ENCODE measurements at places on chromosomes 5 and 9.
A peak's percentile ranks its signal among the peaks of the same experiment; 100 is the strongest.

- DNase-seq, result no peak
These were observed 176.0 kb upstream of the ZNF608 start for GRCh38 chr5:124922255-124922975.

GRCh38 chr5:141420855-141421488 is at the start of gene PCDHGA11:
TSS of gene PCDHGA11 (plus strand) at chr5:141421051. CDS start at chr5:141421228, 177 bp downstream.
- DNase-seq, result no peak

- no peak for DNase-seq
These were observed 293.2 kb upstream of the CLINT1 start for GRCh38 chr5:158152136-158152535.

- no peak for DNase-seq
These were observed 823.3 kb upstream of the DMAC1 start for GRCh38 chr9:8622871-8623270.

DNA sequence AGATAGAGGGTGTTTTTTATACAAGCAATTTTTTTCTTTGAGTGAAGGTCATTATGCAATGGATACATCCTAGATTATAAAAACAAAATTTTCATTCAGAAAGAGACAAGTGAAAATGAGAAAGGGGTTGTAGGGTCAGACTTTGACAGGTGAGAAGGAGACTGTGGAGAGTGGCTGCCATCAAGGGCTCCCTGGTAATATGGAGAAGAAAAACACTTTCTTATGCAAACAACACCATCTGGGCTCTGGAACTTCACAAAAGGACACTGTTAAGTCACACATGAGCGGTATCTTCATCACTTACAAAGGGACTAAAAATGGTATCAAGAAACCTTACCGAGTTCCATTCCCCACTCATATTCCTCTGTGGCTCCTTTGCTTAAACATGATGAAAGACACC is 23.5 kb downstream of the C7 start:
- no peak for DNase-seq

DNA sequence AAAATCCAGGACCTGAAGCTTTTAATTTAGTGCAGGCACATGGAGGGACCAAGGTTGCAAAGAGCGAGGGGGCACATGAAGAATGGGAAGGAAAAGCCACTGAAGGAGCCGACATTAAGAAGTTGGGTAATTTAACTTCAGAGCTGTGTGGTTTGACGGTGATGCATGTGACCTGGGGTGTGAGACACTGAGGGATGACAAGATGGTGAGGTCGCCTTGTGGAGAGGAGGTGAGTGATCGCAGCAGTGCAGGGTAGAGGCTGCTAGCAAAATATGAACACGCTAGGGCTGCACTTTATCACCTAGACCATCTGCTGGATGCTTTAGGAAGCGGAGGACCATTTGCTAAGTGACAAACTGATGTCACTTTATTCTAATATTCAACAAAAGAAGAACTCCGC is 339.0 kb upstream of the KIF2A start:
- no peak for DNase-seq

DNA sequence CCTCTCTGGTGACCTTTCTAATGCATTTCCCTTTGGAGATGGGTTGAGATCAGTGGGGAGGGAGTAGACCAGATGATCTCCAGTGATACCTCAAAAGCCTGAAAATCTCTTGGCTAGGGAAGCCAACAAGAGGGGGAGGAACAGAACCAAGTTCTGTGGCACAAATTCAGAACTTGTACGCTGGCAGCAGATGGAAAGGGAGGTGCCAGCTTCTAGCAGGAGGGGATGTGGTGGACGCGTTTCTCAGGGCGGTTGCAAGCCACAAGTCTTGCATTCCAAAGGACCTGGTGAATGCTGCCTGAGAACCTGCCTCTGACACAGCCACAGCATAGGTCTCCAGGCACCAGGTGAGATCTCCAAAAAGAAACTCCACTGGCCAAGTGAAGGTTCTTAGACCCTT is 13.4 kb downstream of the SLIT3 start:
- no peak for DNase-seq

- DNase-seq, result no peak
These were observed 396.5 kb downstream of the ANXA1 start for GRCh38 chr9:73548201-73548600.

DNA sequence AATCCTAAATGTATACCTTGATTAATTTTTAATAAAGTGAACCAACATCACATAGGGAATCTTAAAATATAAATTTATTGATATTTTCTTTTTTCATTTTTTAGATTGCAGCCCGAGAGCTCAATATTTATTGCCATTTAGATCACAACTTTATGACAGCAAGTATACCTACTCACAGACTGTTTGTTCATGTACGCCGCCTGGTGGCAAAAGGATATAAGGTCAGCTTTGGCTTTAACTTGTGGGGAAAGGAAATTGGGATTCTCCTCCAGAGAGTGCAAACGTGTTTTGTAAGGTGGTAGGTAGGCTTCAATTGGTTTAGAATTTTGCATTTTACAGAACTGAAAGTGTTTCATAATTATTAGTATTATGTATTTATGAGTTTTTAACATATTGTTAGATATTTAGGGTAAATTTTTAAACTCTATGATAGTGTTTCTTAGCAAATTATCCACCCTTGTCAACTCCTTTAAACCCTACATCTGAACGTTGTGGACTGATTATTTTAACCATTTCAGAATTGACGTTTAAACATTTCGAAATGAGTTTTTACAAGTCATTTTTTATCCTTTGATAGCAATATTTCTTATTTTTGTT is 17.5 kb upstream of the DHFR start:
- DNase-seq, result peak; percentile 57

DNA sequence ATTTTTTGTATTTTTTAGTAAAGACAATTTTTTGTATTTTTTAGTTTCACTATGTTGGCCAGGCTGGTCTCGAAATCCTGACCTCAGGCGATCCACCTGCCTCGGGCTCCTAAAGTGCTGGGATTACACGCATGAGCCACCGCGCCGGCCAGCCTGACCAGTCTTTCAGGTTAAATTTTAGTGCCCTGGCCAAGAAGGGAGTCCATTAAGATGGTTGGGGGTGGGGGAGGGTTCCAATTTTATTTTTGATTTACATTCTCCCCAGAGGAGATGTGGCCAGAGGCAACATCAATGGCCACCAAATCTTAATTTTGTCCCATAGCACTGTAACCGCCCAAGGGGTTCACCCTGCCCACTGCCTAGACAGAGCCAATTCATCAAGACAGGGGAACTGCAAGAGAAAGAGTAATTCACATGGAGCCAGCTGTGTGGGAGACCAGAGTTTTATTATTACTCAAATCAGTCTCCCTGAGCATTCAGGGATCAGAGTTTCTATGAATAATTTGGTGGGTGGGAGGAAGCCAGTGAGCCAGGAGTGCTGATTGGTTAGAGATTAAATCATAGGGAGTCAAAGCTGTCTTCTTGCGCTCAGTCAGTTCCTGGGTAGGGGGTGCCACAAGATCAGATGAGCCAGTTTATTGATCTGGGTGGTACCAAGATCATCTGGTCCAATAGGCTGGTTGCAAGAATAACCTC is 24.7 kb downstream of the TBCA start:
- DNase-seq, result peak; percentile 26

GRCh38 chr5:75167345-75167744 is 69.3 kb downstream of the ANKRD31 start:
- no peak for DNase-seq

DNA sequence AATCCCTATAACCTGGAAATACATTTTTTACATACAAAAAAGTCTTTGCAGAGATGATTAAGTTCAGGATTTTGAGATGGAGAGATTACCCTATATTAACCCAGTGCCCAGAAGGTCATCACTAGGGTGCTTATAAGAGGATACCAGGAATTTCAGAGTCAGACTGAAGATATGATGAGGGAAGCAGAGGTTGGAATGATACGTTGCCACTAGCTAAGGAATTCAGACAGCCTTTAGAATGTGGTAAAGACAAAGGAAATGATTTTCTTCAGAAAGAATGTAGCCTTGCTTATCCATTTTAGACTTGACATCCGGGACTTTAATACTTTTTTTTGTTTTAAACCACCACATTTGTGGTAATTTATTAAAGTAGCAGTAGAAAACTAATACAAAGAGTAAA is 2176.8 kb upstream of the C9orf72 start:
- no peak for DNase-seq

- DNase-seq, result no peak
These were observed 434.0 kb upstream of the C9orf72 start for GRCh38 chr9:28007097-28007817.

DNA sequence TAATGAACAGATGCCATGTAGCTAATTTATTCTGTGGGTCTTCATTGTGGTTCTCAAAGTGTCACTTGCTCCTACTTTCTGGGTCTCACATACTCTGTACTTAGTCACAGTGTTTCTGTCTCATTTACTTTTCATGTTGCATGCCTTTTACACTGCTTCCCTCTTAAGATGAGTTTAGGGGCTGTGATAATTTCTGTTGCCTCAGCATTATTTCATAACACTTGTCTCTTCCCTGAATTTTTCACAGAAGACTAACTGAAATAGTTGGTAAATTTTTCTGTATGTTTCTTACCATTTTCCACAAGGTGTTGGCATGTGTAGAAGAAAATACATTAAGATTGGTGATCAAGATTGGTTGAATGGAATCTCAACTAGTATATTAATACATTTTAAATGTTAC is 59.6 kb downstream of the DENND4C start:
- DNase-seq, result no peak

GRCh38 chr5:172691886-172692285 is 50.8 kb downstream of the NEURL1B start:
- DNase-seq, result no peak

GRCh38 chr5:91219091-91219802 is 163.9 kb downstream of the ARRDC3 start:
- no peak for DNase-seq

- DNase-seq, result no peak
These were observed 7.1 kb downstream of the SPACA9 start for GRCh38 chr9:132885720-132886333.

- no peak for DNase-seq
These were observed 70.5 kb upstream of the RAI14 start for GRCh38 chr5:34585601-34586104.

GRCh38 chr9:136814725-136815421 is 7.1 kb downstream of the RABL6 start:
- DNase-seq, result no peak

DNA sequence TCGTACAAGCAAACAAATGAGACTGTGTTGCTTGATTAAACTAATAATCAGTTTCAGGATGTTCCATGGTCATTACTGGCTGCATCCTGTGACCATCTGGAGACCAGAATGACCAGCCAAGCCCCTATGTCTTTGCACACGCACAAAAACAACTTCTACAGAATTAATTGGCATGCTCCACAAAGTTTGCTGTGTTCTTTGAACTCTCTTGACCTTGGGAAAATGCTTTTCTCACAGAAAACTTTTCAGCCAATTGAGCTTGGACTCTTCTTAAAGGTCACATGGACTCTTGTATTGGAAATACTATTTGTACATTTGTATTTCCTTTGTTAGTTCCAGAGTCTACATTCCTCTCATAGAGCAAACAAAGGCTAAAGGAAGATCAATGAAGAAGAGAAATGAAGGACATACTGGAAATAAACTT is 147.8 kb downstream of the ARRDC3 start:
- no peak for DNase-seq

DNA sequence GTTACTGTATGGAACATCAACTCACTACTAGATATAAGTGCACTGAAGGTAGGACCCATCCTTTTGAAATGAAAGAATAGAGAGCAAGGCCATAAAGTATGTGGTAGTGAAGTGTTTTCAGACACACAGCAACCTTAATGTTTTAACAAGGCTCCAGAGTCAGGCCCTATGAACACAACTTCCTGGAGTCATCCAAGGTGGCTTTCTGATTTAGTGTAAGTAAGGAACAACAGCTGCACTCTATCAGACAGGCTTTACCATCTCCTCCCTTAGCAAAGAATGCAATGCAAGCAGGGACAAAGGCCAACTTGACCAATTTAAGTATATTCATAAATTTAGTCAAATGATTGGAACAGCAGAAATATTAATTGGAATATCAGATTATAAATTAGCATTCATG is 90.1 kb downstream of the MPDZ start:
- no peak for DNase-seq

- no peak for DNase-seq
These were observed 214.4 kb upstream of the ELL2 start for GRCh38 chr5:96176022-96176421.

GRCh38 chr9:138051586-138052321 is 174.2 kb downstream of the CACNA1B start:
- DNase-seq, result no peak

GRCh38 chr5:36073595-36074216 is 7.0 kb upstream of the UGT3A2 start:
- no peak for DNase-seq

DNA sequence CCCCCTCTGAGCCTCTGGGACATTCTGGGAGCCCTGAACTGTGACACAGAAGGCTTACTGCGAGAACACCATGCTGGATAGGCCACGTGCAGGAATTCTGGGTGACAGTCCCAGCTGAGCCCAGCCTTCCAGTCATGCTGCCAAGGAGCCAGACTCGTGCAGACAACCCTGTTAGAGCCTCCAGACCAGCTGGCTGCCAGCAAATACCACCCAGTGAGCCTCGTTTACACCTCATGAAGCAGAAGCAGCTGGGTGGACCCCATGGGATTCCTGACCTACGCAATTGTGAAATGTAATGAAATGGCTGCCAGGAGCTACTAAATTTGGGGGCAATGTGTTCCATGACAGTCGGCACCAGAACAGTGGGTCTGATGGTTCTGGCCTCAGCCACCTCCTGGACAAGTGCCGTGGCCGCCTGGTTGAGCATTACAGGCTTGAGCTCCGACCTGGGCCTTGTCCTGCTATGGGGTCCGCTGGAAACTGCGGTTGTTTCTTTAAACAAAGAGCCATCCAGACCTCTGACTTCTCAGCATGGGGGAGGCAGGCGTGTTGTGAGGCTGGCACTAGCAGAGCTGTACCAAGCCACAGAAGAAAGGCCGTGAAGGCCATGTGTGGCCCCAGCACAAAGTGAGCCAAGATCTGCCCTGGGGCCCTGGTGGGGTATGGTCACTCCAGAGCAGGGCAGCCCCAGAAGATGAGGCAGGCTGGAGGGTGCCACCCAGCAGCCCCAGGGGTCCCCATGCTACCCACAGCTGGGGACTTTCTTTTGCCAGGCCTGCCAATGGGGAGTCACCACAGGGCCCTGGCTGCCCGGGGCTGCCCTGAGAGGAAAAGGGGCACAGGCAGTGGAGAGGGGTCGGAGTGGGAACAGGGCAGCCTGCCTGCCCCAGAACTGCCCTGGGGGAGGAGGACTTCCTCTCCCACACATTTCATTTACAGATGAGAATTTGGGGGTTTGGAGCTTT is 19.3 kb upstream of the RXRA start:
- no peak for DNase-seq

DNA sequence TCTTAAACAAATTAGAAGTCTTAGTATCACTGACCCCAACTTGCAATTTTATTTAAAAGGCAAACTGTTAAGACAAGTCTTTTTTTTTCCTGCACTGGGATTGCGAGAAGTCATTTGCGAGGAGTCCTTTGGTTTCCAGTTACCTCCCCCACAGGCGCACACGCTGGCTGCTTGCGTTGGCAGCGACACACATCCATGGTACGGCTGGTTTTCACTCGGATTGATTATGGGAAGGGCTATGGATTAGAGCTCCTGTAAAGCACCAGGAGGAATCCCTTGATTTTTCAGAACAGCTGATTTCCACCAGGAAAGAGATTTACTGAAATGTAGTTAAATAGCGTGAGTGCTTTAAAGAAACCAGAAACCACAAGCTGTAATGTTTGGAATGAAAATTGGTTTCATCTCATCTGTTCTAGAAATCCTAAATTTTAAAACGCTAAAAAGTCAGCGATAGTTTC is 737 bp downstream of the SLC1A3 start:
- DNase-seq, result no peak

GRCh38 chr5:77761606-77762005 is 14.5 kb downstream of the TBCA start:
- DNase-seq, result no peak

GRCh38 chr5:83364312-83365299 is 106.9 kb upstream of the VCAN start:
- no peak for DNase-seq
